T-cell (primary cell): ENCODE measurements at places on chromosomes 1 and 21. TPM values are rescaled to one million over a fixed set of nuclear protein-coding genes. Genes with fewer than 3 reads are reported as not detected.

DNA sequence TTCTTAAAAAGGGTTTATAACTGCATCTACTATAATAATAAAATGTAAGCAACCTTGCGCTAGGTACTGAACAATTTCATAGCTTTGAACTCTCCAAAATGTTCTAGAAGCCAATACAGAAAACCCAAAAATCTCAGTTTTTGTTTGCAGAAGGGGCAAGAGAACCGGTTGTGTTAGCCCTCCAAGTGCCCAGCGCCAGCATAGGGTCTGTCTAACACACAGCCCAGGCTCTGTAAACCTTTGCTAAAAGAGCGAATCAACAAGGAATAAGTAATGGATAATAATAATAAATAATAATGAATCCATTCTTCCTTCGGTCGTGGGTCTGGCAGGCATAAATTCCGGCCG is 333 bp upstream of the CHAF1B start:
- no peak for DNase-seq

DNA sequence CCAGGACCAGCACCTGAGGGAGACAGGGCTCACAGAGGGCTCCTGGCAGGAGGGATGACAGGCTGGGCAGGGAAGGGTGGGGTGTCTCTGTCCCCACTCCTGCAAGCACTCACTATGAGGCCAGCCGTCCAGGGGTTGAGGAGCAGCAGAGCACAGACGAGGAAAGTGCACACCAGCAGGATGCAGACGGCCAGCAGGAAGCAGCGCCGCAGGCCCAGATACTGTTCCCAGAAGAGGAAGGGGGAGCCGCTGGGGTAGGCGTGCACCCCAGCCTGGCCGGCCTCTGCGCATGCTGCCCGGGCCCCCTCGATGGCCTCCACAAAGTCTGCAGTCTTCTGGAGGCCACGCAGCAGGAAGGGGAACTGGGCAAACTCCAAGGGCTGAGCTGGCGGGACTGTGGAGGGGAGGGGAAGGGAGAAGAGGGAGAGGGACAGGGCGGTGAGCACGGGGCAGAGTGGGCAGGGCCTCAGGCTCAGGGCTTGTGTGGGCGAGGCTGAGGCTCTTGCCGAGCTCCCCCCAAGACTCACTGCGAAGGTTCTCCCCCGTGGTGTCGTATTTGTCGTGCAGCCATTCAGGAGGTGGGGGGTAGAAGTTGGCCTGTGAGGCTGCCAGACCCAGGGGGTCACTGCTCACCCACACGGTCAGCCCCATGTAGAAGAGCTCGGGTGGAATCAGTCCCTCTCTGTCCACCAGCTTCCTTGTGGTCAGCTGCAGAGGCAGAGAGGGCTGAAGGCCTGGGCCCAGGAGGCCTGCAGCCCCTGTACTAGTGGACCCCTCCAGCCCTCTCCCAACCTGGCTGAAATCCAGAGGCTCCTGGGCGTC is 16.5 kb downstream of the PTCH2 start:
- DNase-seq, result no peak

Gene LORICRIN
- not detected for total RNA-seq

DNA sequence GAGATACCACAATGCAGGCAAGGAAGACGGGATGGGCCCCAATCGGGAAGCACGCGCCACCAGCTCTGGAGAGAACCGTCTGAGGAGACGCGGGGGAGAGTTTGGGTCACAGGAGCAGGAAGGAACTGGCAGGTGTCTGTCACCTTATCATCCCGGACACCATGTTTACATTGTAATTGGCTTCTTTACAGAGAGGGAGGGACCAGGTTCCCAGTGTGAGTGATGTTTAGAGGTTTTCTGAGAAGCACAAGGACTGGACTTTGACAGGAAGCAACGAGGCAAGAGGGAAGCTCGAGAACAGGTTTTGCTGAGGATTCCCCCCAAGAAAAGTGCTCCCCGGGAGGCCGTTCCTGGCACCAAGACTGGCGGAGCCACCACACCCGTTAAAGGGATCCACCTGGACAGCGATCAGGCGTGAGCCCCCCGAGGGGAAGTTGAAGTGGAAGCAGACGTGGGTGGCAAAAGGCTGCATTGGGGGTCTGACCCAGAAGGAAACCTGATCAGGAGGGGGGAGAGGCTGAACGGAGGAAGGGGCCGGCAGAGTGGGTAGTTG is 957 bp downstream of the EPS15 start:
- DNase-seq, result peak; percentile 8

DNA sequence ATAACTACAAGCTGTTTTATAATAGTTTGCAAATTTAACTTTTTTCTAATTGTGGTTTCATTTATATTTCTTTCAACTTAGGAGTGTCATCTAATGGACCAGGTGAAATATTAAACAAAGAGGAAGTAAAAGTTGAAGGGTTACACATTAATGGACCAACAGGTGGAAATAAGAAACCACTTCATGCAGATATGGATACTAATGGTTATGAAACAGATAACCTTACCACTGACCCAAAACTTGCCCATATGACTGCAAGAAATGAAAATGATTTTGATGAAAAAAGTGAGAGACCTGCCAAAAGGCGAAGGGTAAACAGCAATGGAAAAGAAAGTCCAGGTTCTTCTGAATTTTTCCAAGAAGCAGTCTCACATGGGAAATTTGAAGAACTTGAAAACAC is 59.7 kb downstream of the MIER1 start:
- DNase-seq, result no peak

- DNase-seq, result no peak
Measured at GRCh38 chr21:43992121-43992520, 20.0 kb upstream of the TRAPPC10 start.

DNA sequence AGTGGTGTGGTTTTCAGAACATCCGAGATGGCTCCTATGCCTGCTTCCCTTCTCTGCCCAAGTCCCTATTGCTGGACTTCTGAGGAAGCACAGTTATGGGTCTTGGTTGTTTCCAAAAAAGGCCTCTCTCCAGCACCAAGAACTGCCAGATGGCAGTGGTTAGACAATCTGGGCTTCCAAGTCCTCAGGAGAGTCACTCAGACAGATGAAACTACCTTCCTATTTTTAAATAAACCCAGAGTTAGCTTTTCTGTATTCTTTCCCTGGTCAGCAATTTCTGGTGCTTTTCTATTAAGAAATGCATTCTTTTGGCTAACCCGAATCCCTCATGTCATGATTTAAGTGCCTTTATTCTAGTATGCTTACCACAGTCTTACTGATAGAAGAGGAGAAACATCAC is 245.9 kb downstream of the PRDM2 start:
- no peak for DNase-seq

DNA sequence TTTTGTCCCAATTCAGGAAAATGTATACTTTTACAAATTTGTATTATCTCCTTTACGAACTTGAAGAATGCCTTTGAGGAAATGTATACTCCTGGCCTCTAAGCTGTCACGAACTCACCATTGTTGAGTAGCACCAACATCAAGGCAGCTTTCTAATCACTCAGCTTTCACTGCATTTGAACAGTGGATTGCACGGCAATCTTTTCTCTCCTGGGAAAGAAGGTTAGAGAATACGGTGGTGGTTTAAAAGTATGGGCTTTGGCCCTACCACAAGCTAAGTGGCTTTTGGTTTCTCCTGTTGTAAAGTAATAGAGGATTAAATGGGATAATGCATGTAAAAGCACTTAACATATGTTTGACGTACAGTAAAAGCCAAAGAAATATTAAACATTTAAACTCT is 57.8 kb downstream of the CNST start:
- no peak for DNase-seq

Gene ARHGEF10L
- 0.30 TPM for total RNA-seq

DNA sequence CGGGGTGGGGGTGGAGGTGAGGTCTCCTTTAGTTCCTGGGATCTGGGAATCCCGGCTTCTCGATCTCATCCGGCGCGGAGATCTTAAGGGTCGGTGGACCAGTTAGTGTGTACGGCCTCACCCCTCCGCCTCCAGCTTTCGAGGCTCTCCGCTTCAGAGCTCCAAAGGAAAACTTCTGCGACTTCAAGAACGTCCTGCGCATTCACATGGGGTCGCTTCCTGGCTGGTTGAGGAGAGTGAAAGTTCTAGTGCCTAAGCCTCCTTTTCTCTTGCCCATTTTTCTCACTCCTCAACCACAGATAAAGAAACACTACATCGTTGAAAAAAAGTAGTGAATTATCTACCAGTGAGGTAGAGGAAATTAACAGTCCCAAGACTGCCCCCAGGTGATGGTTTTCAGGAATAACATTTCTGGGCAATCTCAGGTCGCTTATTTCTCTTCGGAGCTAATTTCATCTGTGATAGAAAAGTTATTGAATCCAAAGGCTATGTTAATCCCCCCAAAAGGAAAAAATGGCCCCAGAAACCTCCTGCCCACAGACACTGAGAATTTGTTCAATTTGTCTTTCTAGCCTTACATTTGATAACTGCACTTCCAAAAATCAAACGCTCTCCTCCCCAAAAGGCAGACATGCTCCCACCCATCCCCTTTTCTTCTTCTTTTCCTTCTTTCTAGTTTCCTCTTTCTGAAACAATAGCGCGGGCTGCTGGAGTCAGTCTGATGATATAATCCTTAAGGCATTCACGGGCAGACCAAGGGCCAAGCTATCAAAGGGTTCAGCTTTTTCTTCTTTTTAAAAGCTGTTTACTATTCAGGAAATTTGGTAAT is 20.6 kb upstream of the TBX15 start:
- DNase-seq, result no peak

DNA sequence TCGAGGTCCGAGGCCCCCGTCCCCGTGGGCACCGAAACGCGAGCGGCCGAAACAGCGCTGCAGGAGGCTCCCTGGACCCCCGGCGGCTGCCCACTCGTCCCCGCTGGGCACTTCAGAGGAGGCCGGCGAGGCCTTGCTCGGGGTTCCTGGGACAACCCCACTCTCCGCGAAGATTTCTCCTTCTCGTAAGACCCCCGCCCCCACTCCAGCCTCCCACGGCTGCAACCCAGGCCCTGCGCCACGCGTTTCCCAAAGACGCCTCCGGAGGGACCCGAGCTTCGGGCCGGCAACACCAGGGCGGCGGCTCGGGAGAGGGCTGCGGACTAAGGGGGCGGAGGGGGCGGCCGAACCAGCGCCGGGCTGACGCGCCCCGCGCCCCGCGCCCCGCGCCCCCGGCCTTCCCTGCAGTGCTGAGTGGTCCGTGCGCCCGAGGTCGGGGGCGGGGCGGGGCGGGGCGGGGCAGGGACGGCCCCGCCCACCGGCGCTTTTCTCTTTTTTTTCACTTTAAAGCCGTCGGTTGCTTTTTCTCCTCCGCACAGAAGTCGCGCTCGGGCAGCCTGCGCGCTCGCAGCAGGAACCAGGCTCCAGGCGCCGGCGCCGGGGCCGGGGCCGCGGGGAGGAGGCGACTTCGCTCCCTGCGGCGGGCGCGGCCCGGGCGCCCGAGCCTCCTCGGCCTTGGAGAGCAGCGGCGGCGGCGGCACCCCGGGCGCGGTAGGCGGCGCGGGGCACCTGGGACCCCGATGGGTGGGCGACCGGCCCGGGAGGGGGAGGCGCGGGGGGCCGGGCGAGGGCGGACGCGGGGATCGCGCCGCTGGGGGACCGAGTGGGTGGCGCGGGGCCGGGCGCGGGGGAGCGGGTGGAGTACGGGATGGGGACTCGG is at the start of gene SPSB1:
SPSB1 (plus strand) TSS at position 534 of the 880 bp plus-strand sequence. CDS start 62,998 bp downstream, outside the sequence.
- peak; percentile 58 for DNase-seq

Gene SUSD4
- 6.4 TPM for total RNA-seq

Gene OR2W3
- total RNA-seq, result not detected

Gene AADACL3
- not detected for total RNA-seq

Gene THEM5
- total RNA-seq, result not detected

DNA sequence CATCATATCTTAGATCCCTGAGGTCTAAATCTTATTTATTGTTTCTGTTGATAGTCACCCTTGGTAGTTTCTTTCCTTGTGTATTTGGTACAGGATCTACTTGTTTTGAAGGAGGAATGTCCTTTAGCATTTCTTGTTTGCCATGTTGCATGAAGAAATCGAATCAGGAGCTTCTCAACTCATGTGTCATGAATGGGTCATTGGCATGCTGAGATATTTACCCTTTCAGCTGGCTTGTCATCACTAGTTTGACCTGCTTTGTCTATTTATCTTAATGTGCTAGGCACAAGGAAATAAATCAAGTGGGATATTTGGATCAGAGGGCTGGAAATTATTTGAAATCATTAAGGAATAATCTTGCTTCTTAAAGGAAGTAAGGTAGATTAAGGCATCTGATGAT is 23.8 kb downstream of the THEM4 start:
- no peak for DNase-seq

- no peak for DNase-seq
Measured at GRCh38 chr1:32816676-32817158, 441 bp downstream of the YARS1 start.
